Stimulated activated naive CD8-positive, alpha-beta T cell treated with anti-CD3 and anti-CD28 coated beads, Interleukin-15, Interleukin-2, amounts not matched to agents 100 U/mL and 50 U/mL, for 24 hours (primary cell): ENCODE measurements at places on chromosomes 5 and 9.
A peak's percentile ranks its signal among the peaks of the same experiment; 100 is the strongest.

- no peak for DNase-seq
Observed at GRCh38 chr5:32642276-32643002, 57.1 kb downstream of the SUB1 start.

- no peak for DNase-seq
Observed at GRCh38 chr9:136584401-136584932, 38.6 kb upstream of the NOTCH1 start.

GRCh38 chr5:137845472-137845871 is 22.2 kb upstream of the MYOT start:
- no peak for DNase-seq

GRCh38 chr9:112174222-112174964 is 704 bp downstream of the SUSD1 start:
- peak; percentile 83 for DNase-seq

DNA sequence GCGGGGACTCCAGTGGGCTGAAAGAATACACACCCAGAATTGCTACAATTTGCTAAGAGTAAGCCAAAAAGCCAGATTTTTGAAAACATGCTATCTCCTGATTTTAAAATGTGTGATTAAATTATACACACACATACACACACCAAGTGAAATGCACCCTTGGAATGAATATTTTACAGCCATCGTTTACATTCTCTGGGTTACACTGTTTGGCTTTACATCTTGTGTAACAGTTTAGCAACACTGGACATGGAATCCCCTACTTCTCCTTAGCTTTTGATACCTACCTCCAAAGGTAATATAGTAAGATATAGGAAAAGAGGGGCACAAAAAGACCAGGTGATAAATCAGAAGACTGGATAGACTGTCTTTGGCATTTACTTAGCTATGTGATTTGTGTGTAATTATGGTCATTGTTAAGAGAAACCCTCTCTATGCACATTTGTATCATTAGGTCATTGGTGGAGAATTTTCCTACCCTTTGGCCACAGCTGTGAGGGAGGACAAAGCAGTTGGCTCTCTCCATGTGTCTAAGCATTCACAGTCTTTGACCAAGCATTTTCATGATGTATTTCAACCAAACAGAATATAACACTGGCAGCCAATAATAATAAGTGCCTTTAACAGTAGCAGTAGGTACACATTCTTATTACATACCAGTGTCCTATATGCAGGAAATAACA is 7.6 kb downstream of the SVEP1 start:
- no peak for DNase-seq

DNA sequence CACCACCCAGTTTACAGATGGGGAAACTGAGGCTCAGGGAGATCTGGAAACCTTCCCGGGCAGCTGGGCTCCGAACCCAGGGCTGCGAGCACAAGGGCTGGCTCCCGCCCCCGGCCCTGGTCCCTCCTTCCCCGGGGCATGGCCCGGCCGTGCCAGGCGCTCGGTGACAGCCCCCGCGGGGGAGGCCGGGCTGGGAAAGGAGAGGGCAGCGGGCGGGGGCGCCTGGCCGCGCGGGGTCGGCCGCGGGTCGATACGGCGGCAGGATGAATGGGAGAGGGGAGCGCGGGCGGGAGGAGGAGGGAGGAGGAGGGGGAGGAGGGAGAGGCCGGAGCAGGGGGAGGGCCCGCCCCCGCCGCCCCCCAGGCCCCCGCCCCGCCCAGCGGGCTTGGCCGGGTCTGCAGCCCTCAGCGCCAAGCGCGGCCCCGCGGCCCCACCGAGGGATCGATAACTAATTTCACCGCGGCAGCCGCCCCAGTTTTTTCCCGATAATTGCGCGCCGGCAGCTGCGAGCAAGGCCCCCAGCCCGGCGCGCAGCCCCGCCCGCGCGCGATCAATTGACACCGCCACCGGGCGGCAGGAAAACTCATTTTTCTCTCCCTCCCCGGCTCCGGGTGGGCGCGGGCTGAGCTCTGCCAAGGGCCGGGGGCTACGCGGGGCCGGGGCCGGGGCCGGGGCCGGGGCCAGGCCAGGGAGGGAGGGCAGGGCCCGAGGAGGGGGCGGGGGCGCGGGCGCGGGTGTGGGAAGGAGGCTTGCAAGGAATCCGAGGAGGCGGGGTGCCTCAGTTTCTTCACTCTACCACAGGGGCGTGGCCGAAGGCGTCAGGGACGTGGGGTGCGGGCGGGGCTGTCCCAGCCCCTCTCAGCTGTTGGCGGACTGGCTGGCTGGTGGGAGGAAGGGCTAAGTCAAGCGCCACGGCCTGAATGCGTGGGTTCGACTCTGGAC is 52.1 kb downstream of the C9orf50 start:
- DNase-seq = peak; percentile 25

DNA sequence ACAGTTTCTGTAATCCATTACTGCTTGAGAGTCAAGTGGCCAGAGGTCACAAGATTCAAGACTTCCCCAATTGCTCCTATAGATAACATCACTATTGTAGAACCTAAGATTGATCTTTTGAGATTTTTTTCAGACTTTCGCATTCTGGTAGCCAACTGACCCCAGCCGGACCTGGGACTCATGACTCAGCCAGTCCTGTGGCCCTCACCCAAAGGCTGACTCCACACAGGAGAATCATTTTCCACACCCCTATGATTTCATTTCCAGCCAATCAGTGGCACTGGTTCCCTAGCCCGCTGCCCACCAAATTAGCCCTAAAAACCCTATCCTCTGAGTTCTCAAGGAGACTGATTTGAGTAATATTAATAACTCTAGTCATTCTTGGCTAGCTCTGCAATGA is 36.2 kb downstream of the TARS1 start:
- DNase-seq = no peak

GRCh38 chr9:74847478-74848152 is 40.1 kb downstream of the TRPM6 start:
- DNase-seq = no peak

- DNase-seq = no peak
Observed at GRCh38 chr5:115379622-115380344, 83.3 kb upstream of the CCDC112 start.

- no peak for DNase-seq
Observed at GRCh38 chr9:31304576-31304975, 1079.9 kb upstream of the ACO1 start.

- DNase-seq = peak; percentile 35
Observed at GRCh38 chr9:15104826-15105420, 194.7 kb upstream of the FREM1 start.

- DNase-seq = no peak
Observed at GRCh38 chr5:1187234-1187949, 14.0 kb upstream of the SLC6A19 start.

GRCh38 chr9:27247756-27248155 is 49.2 kb downstream of the EQTN start:
- peak; percentile 19 for DNase-seq

- DNase-seq = no peak
Observed at GRCh38 chr9:106843371-106843770, 19.6 kb upstream of the ZNF462 start.

GRCh38 chr5:1012313-1012841 is 3.8 kb downstream of the NKD2 start:
- no peak for DNase-seq

GRCh38 chr5:43304525-43304924 is 8.7 kb downstream of the HMGCS1 start:
- no peak for DNase-seq

DNA sequence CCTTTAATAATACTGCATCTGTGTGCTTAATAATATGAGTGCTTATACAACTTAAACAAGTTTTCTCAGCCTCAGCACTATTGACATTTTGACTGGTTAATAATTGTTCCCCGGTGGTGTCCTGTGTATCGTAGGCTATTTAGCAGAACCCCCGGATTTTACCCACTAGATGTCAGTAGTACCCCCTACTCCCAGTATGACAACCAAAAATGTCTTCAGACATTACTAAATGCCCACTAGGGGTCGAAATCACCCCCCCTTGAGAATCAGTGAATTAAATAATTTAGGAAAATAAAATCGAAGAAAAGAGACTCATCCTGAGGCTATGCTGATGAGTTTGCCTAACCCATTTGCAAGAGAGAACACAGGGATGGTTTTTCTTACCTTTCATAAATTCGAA is 166.3 kb downstream of the ATP10B start:
- DNase-seq = no peak

DNA sequence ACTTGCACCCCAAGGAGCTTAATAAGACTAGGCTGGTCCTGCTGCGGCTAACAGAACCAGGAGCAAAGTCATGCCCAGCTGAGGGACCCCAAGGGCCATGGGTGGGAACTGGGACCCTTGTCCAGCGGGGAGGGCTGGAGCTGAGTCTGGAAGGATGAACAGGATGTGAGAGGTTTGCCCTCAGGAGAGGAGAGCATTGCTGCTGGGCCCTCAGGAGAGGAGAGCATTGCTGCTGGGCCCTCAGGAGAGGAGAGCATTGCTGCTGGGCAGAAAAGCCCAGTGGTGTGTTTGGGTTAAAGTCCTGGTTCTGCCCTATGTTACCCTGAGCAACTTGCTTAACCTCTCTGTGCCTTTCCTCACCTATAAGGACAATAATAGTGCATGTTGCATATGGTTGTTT is 125.8 kb downstream of the MACROH2A1 start:
- DNase-seq = no peak

DNA sequence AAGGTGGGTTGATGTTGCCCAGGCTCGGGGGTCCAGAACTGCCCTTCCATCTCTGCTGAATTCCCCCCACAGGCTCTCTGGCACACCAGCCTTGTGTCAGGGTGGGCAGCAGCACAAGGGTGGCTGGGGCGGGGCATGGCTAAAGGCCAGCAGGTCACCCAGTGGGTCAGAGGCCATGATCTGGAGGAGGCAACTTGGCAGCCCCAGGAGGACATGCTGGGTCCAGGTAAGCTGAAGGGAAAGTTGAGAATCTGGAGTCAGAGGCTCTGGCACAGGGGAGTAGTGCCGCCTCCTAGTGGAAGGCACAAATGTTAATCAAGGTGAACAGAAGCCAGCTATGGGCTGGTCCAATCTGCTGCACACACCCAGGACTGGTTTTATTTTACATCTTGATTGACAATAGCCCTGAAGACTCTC is 6.2 kb downstream of the TMEM8B start:
- DNase-seq = no peak

DNA sequence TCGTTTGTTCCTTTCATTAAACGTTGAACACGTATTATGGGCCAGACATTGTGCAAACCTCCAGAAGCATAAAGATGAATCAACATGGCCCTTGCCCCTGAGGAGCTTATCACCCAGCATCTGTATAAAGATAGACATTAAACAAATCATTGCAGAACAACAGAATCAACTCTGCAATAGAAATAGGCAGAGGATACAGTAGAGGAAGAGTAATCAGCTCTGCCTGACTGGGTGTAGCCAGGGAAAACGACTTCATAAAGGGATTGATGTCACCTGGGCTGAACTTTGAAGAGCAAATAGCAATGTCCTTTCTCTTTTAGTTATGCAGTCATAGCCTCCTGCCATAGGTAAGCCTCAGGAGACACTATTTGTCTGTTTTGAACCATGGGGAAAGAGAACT is 13.4 kb downstream of the RGS7BP start:
- no peak for DNase-seq

GRCh38 chr9:92986176-92987119 is 39.1 kb downstream of the FGD3 start:
- DNase-seq = no peak

DNA sequence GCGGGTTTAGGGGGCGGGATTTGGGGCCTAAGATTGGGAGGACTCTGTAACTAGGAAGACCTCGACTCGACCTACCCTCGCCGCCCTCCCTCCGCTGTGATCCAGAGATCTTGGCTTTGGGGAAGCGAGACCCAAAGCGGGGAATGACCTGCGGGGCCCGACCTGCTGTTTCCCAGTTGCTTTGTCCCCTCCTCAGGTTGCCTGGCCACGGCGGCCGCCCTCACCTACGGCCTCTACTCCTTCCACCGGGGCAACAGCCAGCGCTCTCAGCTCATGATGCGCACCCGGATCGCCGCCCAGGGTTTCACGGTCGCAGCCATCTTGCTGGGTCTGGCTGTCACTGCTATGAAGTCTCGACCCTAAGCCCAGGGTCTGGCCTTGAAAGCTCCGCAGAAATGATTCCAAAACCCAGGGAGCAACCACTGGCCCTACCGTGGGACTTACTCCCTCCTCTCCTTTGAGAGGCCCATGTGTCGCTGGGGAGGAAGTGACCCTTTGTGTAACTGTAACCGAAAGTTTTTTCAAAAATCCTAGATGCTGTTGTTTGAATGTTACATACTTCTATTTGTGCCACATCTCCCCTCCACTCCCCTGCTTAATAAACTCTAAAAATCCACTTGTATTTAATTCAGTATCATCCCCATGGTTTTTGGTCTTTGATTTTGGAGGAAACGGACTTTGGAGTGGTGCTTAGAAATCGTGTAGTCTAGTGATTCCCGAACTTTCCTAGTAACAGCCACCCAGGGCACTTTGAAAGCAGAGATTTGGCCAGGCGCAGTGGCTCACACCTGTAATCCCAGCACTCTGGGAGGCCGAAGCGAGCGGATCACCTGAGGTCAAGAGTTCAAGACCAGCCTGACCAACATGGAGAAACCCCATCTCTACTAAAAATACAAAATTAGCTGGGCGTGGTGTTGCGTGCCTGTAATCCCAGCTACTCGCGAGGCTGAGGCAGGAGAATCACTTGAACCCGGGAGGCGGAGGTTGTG is 878 bp downstream of the HIGD2A start:
- DNase-seq = no peak
